Stimulated activated CD4-positive, alpha-beta T cell treated with anti-CD3 and anti-CD28 coated beads, Interleukin-4, amount 100 ng/mL, for 1 hour (primary cell): ENCODE measurements at places on chromosomes 4 and X.

DNA sequence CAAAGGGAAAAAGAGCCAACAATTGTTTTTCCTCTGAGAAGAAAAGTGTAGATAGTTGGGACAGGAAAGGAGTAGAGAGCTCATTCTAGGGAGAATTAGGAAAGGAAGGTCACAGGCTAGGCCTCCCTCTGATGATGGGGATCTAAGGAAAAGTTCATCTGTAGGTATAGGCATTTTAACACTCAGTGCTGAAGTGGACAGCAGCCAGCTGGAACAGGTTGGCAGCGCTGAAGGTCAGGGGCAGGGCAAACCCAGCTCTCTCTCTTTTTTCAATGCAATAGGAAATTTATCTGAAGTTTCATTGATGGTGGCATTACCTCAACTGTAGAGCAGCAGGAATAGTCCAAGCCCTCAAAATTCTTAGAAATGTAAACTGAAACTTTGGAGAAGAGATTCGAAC is 98.5 kb upstream of the ETNPPL start:
- no peak for DNase-seq

GRCh38 chrX:22516893-22517292 is 244.2 kb downstream of the CBLL2 start:
- DNase-seq: no peak

DNA sequence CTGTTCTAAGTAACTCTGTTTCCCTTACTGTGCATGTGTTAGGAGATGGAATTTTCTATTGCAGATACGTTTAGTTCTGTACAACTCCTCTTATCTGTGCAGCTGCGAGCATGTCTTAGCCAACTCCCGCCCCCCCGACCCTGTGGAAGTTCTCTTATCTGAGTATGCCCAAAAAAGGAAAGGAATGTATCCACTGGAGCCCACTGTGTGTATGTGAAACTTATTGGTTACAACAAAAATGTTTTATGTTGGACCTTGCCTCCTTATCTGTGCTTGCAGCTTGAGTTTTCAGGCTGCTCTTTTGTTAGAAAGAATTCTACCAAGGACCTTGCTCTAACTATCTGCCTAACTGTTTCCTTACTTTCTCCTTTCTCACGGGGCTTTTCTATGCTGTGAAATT is 24.2 kb upstream of the DCAF8L2 start:
- no peak for DNase-seq

GRCh38 chrX:18360867-18361266 is 6.4 kb upstream of the SCML2 start:
- DNase-seq: no peak

- no peak for DNase-seq
These were observed 664 bp downstream of the MED12 start for GRCh38 chrX:71118985-71119535.

DNA sequence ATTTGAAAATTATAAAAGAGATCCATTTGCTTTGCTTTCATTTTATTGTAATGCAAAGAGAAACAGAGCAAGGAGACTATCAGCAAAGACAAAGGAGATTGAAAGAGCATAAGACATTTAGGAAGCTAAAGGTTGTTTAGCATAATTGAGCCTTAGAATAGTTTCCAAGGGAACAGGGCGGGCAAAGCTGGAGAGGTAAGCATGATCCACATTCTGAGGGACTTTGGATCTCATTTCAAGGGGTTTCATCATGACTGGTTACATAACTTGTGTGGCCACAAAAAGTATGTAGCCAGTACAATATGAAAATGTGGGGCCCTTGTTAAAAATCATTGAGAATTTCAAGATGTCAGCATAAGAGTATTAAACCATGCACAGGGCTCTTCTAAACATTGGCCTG is 406.5 kb downstream of the RPA4 start:
- no peak for DNase-seq

- DNase-seq: no peak
These were observed 14.3 kb downstream of the ANTXR2 start for GRCh38 chr4:80058740-80059139.

- DNase-seq: no peak
These were observed 980.9 kb upstream of the DIAPH2 start for GRCh38 chrX:95703696-95704095.

DNA sequence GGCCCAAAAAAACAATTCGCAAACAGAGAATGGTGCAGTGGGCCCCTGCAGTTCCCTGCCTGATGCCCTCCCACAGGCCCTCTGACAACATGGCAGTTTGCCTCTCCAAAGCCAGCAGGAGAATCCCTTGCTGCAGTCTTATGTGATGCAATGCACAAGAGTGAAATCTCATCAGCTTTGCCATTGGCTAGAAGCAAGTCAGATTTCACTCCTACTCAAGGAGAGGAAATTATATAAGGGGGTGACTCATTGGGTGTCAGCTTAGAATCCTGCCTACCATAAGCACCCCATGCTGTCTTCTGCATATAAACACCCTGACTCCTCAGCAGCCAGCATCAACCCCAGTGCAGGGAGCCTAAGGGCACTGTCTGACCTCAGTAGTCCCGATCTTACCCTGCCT is 157.3 kb upstream of the LDB2 start:
- no peak for DNase-seq

- DNase-seq: no peak
These were observed 12.2 kb upstream of the EDA start for GRCh38 chrX:69603566-69604194.
